ENCODE measurements at places on chromosomes 11 and 22.
A peak's percentile ranks its signal among the peaks of the same experiment; 100 is the strongest.

GRCh38 chr11:76270389-76270788, 64.1 kb upstream of the WNT11 start:
- no peak for DNase-seq

DNA sequence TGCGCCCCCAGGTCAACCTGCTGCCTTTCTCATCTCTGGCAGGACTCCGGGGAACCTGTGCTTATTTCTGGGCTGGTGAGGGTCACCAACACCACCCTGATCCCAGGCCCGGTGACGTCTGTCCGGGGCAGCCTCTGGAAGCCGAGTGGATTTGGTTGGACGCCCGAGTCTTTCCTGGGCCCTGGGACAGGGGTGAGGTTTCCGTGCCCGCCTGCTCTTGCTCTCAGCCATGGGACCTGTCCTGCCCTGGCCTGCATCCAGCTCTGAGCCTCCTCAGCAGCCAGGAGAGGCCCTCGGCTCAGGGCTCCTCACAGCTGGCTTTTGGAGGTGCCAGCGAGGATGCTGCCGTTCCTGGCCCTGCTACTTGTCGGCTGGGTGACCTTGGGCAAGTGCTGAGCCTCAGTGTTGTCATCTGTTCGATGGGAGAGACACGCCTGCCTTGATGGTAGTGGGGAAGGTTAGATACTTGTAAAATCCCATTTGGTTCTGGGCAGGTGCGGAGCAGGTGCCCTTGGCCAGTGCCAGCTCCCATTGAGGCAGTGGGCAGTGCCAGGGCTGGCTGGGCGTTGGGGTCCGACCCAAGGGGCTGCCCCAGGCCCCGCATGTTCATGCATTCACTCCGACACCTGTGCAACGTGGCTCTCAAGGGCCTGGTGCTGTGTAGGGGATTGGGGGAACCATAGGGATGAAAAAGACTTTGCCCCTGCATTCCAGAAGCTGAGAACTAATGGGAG, 58.9 kb upstream of the THY1 start:
- no peak for DNase-seq

DNA sequence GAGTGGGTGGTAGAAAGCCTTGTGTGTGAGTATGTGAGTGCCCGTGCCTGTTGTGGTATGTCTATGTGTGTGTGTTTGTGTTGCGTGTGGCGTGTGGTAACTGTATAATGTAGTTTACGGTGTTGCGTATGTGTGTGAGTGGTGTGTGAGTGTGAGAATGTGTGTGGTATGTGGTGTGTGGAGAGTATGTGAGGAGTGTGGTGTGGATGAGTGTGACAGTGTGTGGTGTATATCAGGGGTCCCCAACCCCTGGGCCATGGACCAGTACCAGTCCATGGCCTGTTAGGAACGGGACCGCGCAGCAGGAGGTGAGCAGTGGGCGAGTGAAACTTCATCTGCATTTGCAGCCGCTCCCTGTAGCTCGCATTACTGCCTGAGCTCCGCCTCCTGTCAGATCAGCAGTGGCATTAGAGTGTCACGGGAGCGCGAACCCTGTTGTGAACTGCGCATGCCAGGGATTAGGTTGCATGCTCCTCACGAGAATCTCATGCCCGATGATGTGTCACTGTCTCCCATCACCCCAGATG, 5.7 kb downstream of the UPK3A start:
- peak; percentile 23 for DNase-seq

DNA sequence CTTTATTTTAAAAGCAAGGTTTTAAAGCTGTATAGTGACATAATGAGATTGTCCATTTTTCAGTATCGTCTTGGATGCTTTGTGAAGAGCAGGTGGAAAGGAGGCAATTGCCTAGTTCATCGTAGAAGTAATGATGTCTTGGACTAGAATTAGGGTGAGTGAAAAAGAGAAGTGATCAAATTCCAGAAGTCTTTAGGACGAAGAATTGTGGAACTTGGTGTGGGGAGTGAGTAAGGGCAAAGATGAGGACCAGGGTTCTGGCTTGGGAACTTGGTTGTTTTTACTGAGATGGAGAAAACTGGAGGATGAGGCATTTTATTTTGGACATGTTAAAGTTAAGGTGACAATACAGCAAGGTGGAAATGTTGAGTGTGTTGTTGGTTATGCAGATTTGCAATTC, 1.2 kb downstream of the ILK start:
- DNase-seq = no peak

GRCh38 chr11:109795234-109795633, 298.0 kb upstream of the ZC3H12C start:
- DNase-seq = no peak

DNA sequence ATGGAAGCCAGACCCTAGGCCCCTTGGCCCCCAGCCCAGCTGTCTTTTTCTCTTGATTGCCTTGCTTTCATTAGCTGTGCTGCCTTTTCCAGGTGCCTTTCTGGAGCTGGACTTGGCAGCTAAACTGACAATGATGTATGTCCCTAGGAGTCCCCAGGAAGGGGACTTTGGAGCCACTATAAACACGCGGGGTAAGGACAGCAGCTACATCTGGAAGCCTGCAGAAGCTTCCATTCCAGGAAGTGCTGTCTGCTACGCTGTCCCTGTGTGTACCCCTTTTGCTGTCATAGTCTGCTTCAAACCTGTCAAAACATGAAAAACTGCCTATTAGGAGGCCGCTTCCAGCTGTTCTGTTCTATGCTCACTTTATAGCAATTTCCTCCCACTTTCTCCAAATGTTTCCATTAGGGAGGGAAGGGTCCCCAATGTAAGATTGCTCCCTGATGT, 153.3 kb upstream of the RAG2 start:
- no peak for DNase-seq

GRCh38 chr11:83292709-83293456, 6.7 kb upstream of the CCDC90B start:
- peak; percentile 60 for DNase-seq

GRCh38 chr11:134033696-134034491, 35.0 kb upstream of the JAM3 start:
- DNase-seq = peak; percentile 78

GRCh38 chr11:6627762-6628241, 8.6 kb upstream of the TPP1 start:
- DNase-seq = no peak

GRCh38 chr11:33362051-33362910, 105.1 kb downstream of the HIPK3 start:
- peak; percentile 61 for DNase-seq

DNA sequence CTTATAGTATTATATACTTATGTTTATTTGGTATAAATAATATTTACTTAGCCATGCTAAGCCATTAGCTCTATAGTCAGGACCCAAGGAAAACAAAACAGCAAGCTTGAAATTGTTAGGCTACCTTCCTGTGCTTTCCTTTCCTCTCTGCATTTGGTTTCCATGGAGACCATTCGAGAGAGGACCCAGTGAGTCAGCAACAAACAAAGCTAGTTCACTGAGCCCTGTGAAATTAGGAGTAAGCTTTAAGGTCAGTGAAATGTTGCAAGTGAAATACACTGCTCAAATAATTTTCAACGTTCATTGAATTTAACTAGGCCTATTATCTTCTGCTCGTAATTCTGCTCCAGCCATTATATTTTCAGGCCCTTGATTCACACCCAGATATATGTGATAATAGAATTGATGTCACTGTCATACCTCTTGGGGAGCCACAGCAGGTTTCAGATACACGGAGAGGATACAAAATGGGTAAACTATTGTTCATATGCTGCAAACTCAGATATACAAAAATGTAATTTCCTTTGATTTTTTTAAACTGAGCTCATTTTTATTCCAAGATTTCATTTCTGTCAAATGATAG, 9.1 kb upstream of the OR10D3 start:
- peak; percentile 91 for DNase-seq

DNA sequence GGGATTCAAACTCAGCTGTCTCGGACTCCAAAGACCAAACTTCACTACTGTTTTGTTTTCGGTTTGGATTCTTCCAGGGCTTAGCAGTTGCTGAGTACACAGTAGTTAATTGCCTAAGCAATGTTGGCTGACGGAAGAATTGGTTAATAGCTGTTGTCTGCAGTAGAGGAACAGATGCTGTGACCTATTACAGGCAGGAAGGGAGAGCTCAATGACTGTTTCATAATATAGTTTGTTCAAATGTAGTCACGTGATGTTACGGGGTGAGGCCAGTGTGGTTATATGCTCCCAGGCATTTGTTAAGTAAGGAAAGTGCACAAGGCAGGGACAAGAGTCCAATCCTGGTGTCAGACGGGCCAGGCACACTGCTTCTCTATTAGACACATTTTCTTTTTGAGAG, 222.6 kb upstream of the CCDC90B start:
- DNase-seq = no peak

- DNase-seq = peak; percentile 38
Measured at GRCh38 chr11:44877571-44878497, 72.8 kb downstream of the TP53I11 start.

GRCh38 chr11:131924001-131924400, 553.6 kb downstream of the NTM start:
- no peak for DNase-seq

DNA sequence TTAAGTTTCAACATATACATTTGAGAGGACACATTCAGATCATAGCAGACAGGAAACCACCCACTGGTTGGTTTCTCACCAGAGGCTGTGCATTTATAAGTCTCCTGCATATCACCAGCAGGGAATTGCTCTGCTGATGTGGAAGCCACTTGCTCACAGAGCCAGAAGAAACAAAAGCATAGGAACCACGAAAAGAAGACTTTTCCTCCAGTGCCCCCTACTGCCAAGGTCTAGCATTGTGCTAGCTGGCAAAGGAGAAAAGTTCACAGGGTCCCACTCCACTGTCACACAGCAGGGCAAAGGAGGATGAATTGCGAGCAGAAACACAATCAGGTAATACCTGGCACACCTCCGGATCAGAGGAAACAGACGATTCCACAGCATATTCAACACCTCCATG, 28.9 kb upstream of the ISX start:
- no peak for DNase-seq

GRCh38 chr11:73958521-73959141, 7.8 kb downstream of the DNAJB13 start:
- DNase-seq = no peak

DNA sequence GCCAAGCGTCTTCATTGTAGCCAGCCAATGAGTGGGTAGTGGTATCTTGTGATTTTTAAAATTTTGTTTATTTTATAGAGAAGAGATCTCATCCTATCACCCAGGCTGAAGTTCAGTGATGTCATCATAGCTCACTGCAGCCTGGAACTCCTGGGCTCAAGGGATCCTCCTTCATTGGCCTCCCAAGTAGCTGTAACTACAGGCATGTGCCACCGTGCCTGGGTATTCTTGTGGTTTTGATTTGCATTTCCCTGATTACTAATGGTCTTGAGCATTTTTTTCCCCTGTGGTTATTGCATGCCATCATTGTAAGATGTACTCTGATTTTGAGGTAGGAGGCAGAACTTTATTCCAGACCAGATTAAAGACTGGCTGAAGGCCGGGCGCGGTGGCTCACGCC, 2.4 kb upstream of the DENND6B start:
- DNase-seq = no peak

GRCh38 chr22:20625270-20625669, 117.9 kb downstream of the MED15 start:
- no peak for DNase-seq

DNA sequence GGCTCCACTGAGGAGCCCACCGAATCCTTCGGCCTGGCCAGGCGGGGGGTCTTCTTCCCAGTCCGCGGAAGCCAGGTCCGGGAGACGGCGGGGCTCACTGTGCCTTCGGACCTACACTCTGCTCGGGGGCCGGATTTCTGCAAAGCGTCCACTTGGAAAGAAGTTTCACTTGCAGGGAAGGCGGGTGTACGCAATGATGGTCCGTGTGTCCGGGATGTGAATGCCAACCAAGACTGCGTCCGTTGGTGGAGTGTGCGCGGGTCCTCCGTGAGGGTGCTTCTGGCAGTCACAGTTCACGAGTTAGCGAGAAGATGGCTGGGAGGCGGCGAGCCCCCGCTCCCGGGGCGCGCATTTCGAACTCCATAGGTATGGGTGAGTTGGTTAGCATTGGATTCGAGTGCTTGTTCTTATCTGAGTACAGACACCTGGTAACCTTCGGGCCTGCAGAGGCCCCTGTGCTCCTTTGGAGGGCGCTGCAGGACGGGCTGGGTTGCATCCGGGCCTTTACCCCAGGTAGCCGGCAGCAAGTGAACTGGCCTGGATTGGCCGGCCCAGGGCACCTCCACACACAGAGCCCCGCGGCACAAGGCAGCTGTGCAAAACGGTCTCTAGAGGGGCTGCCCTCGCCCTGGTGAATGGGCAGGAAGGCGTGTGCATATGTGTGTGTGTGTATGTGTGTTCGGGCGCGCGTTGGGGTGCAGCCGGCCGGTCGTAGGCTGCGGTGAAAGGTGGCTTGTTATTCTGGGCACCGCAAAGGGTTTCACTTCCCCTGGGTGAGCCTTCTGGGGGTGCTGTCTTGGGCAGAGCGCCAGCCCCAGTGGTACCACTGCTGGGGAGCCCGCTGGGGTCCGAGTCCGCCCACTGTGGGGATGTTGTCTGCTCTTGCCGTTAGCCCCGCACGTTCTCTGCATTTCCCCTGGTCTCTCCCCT, 13.3 kb upstream of the CYP2R1 start:
- DNase-seq = peak; percentile 34

DNA sequence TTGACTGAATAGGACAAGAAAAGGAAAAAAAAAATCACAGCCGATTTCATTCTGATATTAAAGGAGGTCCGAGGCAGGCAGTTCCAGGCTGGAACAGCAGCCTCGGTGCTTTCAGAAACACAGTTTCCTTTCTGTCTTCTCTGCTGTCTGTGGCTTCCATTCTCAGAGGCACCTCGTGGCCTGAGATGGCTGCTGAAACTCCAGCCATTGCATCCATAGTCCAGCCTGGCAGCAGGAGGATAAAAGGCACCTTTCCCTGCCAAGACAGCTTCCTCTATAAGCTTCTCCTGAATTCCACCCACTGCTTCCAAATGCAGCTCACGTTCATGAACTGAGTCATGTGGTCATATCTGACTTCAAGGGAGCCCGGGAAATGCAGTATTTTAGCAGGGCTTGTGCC, 390.5 kb downstream of the TBC1D22A start:
- no peak for DNase-seq

DNA sequence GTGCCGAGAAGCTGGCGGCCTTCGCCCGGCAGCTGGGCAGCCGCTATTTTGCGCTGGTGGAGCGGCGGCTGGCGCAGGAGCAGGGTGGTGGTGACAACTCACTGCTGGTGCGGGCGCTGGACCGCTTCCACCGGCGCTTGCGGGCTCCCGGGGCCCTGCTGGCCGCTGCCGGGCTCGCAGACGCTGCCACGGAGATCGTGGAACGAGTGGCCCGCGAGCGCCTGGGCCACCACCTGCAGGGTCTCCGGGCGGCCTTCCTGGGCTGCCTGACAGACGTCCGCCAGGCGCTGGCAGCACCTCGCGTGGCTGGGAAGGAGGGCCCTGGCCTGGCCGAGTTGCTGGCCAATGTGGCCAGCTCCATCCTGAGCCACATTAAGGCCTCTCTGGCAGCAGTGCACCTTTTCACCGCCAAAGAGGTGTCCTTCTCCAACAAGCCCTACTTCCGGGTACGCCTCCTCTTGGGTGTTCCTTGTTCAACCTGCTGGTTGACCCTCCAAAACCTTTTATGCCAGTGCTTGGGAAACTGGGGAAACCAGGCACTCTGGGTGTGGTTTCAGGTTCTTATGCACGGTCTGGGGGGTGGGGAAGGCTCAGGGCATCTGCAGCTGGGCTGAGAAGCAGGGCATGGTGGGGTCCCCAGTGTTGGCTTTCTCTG, 3.1 kb upstream of the TM7SF2 start:
- DNase-seq = no peak

- no peak for DNase-seq
Measured at GRCh38 chr11:19985111-19985510, 175.2 kb downstream of the DBX1 start.
